NCI-H1105 (cell line): ENCODE measurements at places on chromosomes 2 and 18.
A peak's percentile ranks its signal among the peaks of the same experiment; 100 is the strongest.

- DNase-seq = no peak
These were observed 273.5 kb upstream of the HDAC4 start for GRCh38 chr2:239674101-239674980.

DNA sequence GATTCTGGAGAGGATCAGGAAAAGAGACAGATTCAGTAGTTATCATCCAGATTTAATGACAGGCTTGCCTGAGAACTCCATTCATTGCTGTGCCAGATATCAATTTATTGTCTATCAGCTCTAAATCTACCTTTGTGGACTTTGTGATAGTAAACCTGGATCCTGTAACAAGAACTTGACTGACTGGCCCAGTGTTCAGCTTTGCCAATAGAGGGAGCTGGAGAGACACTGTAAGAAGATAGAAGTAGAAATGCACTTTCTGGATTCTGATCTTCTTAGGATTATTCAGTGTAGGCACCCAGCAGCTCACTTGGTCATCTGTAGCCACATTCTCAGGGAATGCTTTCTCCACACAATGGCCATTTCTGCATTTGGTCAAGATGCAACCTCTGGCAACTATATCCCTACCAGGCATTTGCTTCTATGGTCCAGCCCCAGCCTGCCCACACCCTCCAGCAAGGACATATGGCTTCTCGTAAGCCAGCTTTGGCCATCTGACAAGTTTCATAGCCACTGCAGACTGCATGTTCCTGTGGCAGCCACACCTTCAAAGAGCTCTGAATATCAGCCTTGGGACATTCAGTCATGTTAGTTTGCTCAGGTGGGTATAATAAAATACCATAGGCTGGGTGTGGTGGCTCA, 6.1 kb upstream of the SERPINB8 start:
- DNase-seq = no peak

DNA sequence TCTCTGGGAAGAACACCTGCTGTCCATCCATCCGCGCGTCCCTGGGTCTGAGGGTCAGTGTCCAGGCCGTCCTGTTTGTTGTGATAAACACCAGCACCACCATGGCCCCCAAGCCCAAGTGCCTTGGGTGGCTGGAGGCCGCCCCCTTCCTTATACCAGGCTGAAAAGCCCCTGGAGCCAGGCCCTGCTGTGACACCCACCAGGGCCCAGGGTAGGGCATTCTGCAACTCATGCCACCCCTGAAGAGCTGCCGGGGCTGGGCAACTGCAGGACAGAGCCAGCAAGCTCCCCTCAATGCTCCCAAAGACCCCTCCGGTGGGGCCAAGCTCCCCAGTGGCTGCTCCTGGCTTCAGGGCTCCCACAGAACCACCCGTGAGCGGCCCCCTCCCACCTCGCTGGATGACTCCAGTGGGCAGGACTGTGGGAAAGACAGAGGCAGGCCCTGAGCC, 31.9 kb upstream of the SNED1 start:
- DNase-seq = no peak

- DNase-seq = no peak
These were observed 63.4 kb upstream of the ARHGAP28 start for GRCh38 chr18:6666012-6666685.

GRCh38 chr2:190717764-190718651, 69.1 kb downstream of the NAB1 start:
- DNase-seq = peak; percentile 61

- no peak for DNase-seq
These were observed 5.1 kb downstream of the RAMP1 start for GRCh38 chr2:237864444-237864931.

DNA sequence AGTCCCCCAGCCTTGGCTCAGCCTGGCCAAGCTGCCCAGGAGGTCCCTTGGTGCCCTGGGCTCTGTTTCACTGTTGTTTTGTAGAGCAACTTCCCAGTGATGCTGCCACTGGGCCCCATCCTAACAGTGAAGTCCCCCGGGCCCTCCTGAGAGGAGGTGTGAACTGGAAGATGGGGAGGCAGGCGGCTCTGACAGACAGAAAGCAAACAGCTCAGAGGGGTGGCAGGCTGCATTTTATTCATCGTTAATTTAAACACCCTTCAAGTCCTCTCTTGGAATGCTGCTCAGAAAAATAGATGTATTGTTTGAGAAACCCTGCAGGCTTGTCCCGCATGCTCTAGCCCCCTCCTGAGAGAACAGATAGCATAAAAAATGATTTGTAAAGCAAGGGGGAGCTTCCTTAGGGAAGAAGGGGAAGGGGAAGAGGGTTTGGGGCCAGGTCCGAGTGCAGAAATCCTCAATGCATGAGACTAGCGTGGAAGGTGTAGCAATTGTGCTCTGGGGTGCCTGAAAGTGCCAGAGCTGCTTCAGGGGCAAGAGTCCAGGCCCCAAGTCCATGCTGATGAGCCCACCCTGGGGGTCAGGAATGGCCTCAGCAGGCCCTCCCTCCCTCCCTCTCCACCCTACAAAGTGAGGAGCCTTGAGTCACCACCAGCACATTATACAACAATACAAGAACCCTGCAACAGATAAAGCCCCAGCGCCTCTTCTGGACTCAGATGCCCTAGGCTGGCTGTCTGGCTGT, 113.6 kb downstream of the MSH2 start:
- no peak for DNase-seq

DNA sequence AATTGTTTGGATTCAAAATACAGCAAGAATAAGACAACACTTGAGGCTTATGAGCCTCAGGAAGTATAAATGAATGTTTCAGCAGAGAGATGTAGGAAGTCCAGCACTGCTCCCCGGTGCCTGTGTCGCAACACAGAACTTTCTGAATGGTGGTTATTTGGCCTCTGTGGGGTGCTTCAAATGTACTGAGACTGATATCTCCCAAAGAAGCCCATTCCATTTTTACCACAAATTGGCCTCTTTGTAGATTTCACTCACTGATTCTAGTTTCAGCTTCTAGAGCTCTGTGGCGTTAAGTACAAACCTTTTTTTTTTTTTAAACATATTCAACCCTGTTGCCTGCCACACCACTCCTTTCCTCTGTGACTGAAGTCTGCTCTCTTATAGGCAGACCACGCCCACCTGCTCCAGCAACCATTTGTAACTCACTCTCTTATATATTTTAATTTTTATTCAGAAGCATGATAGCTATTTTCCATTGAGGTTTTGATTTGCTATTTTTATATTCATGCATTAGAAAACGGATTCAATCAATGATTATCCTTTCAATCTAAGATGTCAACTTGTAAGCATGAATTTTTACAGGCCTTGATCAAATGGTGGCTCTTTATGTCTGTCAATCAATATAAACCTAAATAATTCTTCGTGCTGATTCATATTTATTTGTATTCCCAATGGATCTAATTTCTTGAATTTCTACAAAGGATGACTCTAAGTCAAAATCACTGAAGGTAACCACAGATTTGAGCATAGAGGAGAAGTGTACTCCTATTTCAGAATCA, 277.1 kb upstream of the CCDC68 start:
- no peak for DNase-seq

- DNase-seq = no peak
These were observed 523.1 kb upstream of the FSIP2 start for GRCh38 chr2:185215497-185215896.

DNA sequence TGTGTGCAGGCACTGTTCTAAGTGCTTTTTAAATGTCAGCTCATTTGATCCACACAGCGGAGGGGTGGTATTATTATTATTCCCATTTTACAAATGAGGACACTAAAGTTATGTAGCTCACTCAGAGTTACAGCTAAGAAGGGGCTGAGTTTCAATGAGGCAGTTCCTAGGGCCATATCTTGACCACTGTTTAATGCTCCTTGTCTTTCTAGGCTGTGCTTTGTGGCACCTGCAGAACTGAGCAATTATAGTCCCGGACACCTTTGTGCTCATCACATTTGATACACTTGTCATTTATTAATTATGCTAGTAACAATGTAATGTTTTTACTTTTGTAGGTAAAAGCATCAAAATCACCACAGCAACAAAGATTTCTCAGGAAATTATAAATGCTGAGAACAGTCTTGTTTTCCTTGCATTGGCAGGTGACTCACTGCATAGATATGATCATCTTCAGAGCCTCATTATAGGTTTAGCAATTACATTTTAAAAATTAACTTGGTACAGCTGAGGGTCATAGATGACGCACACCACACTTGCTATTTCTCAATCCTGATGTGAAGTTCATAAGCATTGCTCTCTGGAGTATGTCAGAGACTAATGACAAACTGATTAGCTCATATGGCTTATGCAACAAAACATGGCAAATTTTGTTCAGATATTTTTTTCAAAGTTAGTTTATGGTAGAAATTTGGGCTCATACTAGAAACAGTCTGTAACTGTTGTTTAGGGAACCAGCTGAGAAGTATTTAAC, 366.8 kb downstream of the TGIF1 start:
- no peak for DNase-seq

- DNase-seq = no peak
These were observed 815 bp downstream of the CEBPZ start for GRCh38 chr2:37230581-37230980.

- DNase-seq = no peak
These were observed 106.6 kb downstream of the SLC5A7 start for GRCh38 chr2:108092886-108093285.

DNA sequence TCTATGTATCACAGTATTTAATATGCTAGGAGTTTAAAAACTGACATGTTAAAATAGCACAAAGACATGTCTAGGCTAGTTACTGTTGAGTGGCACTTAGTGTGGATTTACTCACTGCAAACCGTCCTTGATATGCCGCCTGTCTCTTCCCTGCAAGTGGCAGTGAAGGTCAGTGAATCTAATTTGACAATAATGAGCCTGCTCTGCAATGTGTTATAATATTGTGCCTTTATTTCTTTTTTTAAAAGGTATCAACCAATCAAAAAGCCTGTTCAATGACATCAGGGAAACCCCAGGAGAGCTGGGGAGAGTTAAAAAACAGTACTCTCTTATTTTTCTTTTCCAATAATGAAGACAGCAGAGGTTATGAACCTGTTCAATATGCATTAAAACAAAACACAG, 384.1 kb downstream of the ERBB4 start:
- DNase-seq = peak; percentile 62

GRCh38 chr2:231422056-231422455, 26.5 kb downstream of the B3GNT7 start:
- no peak for DNase-seq

DNA sequence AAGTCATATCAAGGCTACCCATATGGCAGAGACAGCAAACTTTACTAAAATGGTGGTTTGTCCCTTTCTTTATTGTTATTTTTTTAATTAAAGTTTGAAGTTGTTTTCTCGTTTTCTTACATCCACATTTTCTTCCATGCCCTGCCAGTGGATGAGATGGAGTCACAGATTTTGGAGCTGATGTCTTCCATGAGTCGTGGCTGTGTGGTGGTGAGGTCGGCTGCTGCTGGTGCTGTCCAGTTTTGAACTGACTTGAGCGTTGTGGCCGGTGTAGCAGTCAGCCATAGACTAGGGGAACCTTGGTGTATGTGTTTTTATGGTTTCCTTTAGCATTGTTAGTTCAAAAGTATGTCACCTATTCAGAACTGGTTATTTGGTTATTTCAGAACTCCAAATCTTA, 182.8 kb downstream of the SH3RF3 start:
- no peak for DNase-seq

DNA sequence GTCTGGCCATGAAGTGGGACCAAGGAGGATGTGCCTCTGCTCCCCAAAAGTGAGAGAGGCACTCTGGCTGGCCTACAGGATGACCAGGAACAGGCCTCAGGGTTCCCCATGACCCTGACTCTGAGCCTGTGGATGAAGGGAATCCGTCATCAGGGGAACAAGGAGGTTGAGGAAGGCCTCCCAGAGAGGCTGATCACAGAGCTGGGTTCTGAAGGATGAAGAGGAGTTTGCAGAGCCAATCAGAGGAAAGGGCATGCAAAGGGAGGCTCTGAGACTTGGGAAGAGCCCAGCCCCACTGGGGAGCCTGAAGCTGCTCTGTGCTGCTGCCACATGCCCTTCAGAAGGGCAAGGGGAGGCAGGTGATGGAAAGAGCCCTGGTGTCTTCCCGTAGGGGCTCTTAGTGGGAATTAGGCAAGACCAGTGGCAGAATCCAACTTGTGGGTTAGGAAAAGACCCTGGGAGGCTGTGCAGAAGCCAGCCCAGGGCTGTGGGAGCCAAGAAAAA, 141.3 kb upstream of the ID2 start:
- DNase-seq = no peak

DNA sequence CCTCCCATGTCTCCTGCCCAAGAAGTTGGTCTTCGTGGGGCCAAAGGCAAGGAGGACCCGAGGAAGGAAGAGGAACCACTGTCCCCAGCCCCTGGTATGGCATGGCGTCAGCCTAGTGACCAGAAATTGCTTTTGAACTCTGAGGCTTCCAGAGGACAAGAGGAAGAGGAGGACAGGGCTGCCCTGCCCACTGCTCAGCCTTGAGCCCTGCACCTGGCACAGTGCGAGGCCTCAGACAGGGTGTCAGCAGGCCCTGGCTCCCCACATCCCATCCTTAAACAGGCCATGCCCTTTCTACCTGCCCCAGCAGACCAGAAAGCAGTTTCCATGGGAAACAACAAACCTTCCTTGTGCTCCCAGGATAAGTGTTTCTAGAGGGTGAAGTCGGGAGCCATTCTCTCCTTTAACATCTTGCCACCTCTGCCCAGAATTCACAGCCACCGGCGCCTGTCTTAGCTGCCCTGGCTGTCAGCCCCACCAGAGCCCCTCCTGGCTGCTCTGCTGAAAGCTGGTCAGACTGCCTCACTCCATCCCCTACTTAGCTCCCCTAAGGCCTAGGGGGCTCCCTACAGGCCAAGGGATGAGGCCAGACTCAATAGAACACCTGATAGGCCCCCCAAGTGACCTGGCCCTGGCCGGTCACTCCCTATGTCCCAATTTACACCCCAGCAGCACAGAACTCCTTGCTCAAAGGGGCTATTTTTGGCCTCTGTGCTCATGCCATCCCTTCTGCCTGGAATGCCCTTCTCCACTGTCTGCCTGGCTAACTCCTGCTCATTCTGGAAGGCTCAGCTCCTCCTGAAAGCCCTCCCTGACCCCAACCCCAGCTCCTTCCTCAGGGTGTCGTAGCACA, 20.6 kb downstream of the ATOH8 start:
- no peak for DNase-seq
